Bronchus fibroblast of lung (primary cell): ENCODE measurements at places on chromosomes 3 and 15. TPM values are rescaled to one million over a fixed set of nuclear protein-coding genes. Genes with fewer than 3 reads are reported as not detected.

TIMP4 gene
- 10.9 and 11.3 TPM in 2 replicates for total RNA-seq

TUSC7 gene
- not detected in 2 replicates for total RNA-seq

POLG gene
- 64.4 and 68.5 TPM in 2 replicates for total RNA-seq

GRM7 gene
- total RNA-seq, result not detected in 2 replicates

MEX3B gene
- 7.9 and 9.1 TPM in 2 replicates for total RNA-seq

CCDC80 gene
- 101 and 114 TPM in 2 replicates for total RNA-seq

GRM2 gene
- under 0.01 TPM in 1 of 2 replicates, not detected in the other for total RNA-seq

ZNF774 gene
- total RNA-seq, result 0.67 and 0.89 TPM in 2 replicates

DUOX2 gene
- total RNA-seq, result not detected in 2 replicates

TMIE gene
- not detected in 2 replicates for total RNA-seq

P2RY14 gene
- not detected in 2 replicates for total RNA-seq

RAMAC gene
- total RNA-seq, result 22.1 and 22.4 TPM in 2 replicates

GP9 gene
- total RNA-seq, result not detected in 2 replicates

TMA7 gene
- total RNA-seq, result 317 and 443 TPM in 2 replicates

GPR160 gene
- total RNA-seq, result 0.15 and 0.17 TPM in 2 replicates

REC114 gene
- not detected in 2 replicates for total RNA-seq

DNAH12 gene
- under 0.01 TPM in 1 of 2 replicates, not detected in the other for total RNA-seq

MYO5C gene
- 0.15 and 0.50 TPM in 2 replicates for total RNA-seq

MKRN2 gene
- total RNA-seq, result 37.0 and 41.9 TPM in 2 replicates

OIP5 gene
- 21.3 and 24.2 TPM in 2 replicates for total RNA-seq

ERICH6 gene
- total RNA-seq, result not detected in 2 replicates

UCN2 gene
- total RNA-seq, result 1.7 and 1.9 TPM in 2 replicates

RASL12 gene
- total RNA-seq, result 8.5 and 10.4 TPM in 2 replicates

RBP2 gene
- total RNA-seq, result not detected in 2 replicates

TMEM87A gene
- total RNA-seq, result 25.1 and 31.3 TPM in 2 replicates

PCLAF gene
- 40.7 and 44.2 TPM in 2 replicates for total RNA-seq

SLC22A13 gene
- not detected in 2 replicates for total RNA-seq

LSM3 gene
- 14.6 and 20.0 TPM in 2 replicates for total RNA-seq

PDZRN3 gene
- 3.7 TPM in 2 replicates for total RNA-seq

GOLGA6L4 gene
- 0.59 and 0.84 TPM in 2 replicates for total RNA-seq

CDHR4 gene
- total RNA-seq, result not detected in 2 replicates

MESP2 gene
- total RNA-seq, result 0.45 and 1.3 TPM in 2 replicates

GP5 gene
- total RNA-seq, result under 0.01 TPM in 1 of 2 replicates, not detected in the other

GABRR3 gene
- not detected in 2 replicates for total RNA-seq

ITIH4 gene
- total RNA-seq, result 0.45 and 0.67 TPM in 2 replicates

CKMT1B gene
- total RNA-seq, result not detected in 2 replicates

ROPN1 gene
- not detected in 2 replicates for total RNA-seq

PTX3 gene
- total RNA-seq, result 276 and 277 TPM in 2 replicates

CCK gene
- total RNA-seq, result 2.7 and 2.9 TPM in 2 replicates

LRRK1 gene
- total RNA-seq, result 2.8 and 5.4 TPM in 2 replicates
